ENCODE measurements at places on chromosomes 1 and 21.
A peak's percentile ranks its signal among the peaks of the same experiment; 100 is the strongest.

DNA sequence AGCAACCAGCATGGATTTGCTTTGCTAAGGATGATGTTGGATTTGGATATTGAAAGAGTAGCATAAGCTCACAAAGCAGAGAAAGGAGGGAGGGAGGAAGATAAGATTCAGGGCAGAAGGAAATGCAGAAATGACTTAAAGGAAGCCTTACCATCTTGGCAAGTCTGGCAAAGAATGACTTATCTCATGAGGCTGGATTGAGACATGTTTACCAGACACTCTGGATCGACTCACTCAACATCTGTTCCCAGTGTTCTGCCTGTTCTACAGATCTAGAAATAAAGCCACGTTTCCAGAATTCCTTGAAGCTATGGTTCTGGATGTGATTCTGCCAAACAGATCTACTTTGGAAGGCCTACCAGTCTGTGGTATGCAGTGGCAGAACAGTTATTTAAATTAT lies 38.8 kb upstream of the CTBS start:
- H3K4me1 ChIP-seq: no peaks in the 10 kb centered on the region
- no peak for DNase-seq
- H3K27ac ChIP-seq: no peak overlapping the region
- H3K36me3 ChIP-seq: no peaks in the 10 kb centered on the region
- no peak overlapping the region for H3K4me3 ChIP-seq

GRCh38 chr1:87450615-87451209 lies 122.0 kb downstream of the LMO4 start:
- no peak for DNase-seq
- H3K4me3 ChIP-seq: no peak overlapping the region
- H3K4me1 ChIP-seq: no peaks in the 10 kb centered on the region
- H3K27me3 ChIP-seq: no peaks in the 10 kb centered on the region
- H3K27ac ChIP-seq: no peak overlapping the region

DNA sequence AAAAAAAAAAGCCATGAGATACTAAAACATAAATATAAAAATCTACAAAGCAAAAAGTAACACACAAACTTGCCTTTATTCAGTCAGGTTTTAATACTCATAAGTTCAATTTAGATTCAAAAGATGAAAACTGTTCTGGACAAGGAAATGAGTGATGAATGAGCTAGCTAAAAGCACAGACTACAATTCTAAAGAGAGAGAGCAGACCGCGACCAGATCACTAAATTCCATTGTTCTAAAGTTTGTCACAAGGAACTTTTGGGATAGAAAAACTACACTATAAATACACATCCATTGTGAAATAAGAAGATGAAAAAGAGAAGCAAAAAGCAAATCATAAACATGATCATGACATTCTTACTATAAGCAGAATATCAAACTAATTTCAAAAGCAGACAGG lies 1.7 kb downstream of the ODF2L start:
- H3K4me1 ChIP-seq: peaks cover 12% of the 10 kb centered on the region
- no peaks in the 10 kb centered on the region for H3K27me3 ChIP-seq
- H3K27ac ChIP-seq: peak overlapping the region; percentile 4
- H3K4me3 ChIP-seq: peak overlapping the region; percentile 48

DNA sequence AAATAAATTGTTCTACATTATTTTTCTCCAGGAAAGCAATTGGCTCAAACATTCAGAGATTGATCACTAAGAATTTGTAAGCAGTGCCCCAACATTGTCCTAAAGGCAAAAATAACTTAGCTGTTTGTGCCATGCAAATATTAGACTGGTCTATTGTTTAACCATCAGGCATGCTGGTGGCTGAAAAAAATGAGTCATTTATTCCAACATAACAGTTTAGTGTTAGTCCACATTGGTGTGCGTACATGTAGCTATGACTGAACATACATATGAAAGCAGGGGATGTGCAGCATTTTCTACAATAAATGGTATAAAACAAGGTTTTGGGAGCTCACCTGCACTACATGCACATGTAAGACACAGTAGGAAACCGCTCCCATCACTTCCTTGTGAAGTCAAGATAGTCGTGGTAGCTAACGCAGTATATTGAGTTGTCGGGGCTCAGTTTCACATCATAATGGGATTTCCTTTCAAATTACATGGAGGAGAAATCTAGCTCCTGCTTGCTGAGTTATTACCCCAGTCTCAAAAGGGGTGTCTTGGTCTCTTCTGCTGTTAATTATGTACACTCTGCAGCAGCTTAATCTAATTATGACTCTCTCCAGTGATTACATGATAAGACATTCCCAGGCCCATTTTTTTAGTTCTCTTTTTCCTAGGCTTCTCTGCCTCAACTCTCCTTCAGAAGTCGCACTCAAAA lies 199.4 kb downstream of the LYPLAL1 start:
- no peak overlapping the region for H3K27ac ChIP-seq
- no peaks in the 10 kb centered on the region for H3K4me1 ChIP-seq
- H3K4me3 ChIP-seq: no peak overlapping the region
- no peaks in the 10 kb centered on the region for H3K36me3 ChIP-seq

DNA sequence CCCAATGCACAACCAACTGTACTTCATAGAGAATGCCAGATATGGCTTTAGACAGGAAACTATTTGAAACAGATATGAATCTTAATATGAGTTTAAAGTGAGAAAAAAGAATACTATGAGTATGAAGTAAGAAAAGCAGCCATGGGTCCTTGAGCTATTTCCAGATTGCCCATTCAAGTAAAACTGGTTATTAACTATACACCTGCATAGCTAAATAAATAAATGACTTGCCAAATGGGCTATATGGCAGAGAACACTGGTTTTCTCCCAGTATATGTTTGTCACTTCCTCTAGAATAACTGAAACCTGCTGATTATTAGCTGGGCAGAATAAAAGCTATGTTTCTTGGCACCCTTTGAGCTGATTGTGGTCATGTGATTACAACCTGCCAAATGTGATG lies 17.0 kb upstream of the CD1C start:
- no peaks in the 10 kb centered on the region for H3K4me1 ChIP-seq
- H3K27ac ChIP-seq: no peak overlapping the region
- DNase-seq: no peak
- no peaks in the 10 kb centered on the region for H3K27me3 ChIP-seq
- H3K36me3 ChIP-seq: no peaks in the 10 kb centered on the region
- H3K4me3 ChIP-seq: no peak overlapping the region

GRCh38 chr1:36224537-36225282 lies 467 bp downstream of the THRAP3 start:
- H3K36me3 ChIP-seq: peaks cover 5% of the 10 kb centered on the region
- H3K4me1 ChIP-seq: peaks cover 19% of the 10 kb centered on the region
- H3K27me3 ChIP-seq: no peaks in the 10 kb centered on the region
- H3K27ac ChIP-seq: peak overlapping the region; percentile 99
- H3K4me3 ChIP-seq: peak overlapping the region; percentile 98

DNA sequence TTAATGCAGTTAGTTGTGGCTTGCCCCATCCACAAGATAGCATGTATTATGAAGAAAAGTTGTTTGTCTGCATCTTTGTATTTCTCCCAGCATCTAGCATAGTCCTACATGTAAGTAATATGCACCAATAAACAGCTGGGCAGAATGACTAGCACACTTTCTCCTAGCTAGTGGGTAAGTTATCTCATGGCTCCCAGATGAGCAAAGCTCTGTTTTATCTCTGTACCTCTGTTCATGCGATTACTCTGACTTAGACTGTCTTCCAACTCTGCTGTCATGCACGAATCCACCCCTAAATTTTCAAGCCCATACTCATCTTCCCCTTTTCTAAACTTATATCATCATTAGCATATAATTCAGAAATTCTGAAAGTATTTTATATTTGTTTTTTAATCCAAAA lies 37.5 kb upstream of the KCTD3 start:
- DNase-seq: no peak
- H3K4me3 ChIP-seq: no peak overlapping the region
- no peaks in the 10 kb centered on the region for H3K27me3 ChIP-seq
- H3K4me1 ChIP-seq: no peaks in the 10 kb centered on the region

DNA sequence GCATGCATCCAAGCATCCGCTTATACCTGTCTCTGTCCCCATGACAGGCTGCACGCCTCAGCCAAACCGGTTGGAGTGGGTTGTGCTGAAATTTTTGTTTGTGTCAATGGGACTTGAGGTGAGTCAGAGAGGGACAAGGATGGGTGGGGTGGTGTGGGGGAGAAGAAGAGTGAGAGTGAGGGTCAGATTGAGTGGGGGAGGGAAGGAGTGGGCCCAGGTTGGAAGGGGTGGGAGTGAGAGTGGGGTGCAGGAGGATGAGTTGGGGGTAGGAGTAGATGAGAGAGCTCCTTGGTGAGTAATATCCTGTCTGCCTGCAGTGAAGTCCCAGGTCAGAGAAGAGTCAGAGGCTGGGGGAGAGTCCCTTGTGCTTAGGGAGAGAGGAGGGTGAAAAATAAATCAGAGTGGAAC lies 3.3 kb upstream of the NECTIN4 start:
- no peaks in the 10 kb centered on the region for H3K27me3 ChIP-seq
- H3K36me3 ChIP-seq: no peaks in the 10 kb centered on the region
- peaks cover 13% of the 10 kb centered on the region for H3K4me1 ChIP-seq
- no peak for DNase-seq

GRCh38 chr1:177343445-177343844 lies 172.7 kb downstream of the BRINP2 start:
- no peaks in the 10 kb centered on the region for H3K4me1 ChIP-seq
- DNase-seq: no peak
- H3K4me3 ChIP-seq: no peak overlapping the region
- H3K27ac ChIP-seq: no peak overlapping the region
- no peaks in the 10 kb centered on the region for H3K36me3 ChIP-seq

- H3K27me3 ChIP-seq: no peaks in the 10 kb centered on the region
- no peak overlapping the region for H3K4me3 ChIP-seq
- DNase-seq: peak; percentile 76
- no peaks in the 10 kb centered on the region for H3K36me3 ChIP-seq
- peak overlapping the region; percentile 19 for H3K27ac ChIP-seq
Measured at GRCh38 chr1:9410737-9411297, 118.1 kb downstream of the SPSB1 start.

DNA sequence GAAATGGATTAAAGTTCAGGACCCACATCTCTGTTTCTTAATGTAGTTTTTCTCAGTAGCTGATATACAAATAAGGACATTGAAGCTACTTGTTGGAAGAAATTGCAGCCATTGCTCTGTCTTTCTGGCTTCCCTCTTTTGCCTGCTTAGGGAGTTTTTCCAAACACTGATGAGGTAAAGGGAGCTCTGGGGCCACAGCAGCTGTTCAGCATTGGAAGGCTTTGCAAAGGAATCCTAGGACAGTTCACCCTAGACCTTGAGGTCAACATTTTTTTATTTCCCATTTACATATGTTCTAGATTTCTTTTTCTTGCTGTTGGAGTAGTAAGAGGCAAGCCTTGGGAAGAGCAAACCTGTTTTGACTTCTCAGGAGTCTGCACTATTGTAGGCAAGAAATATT lies 126.9 kb upstream of the PLPPR5 start:
- no peak overlapping the region for H3K4me3 ChIP-seq
- H3K4me1 ChIP-seq: no peaks in the 10 kb centered on the region
- no peak overlapping the region for H3K27ac ChIP-seq
- no peaks in the 10 kb centered on the region for H3K36me3 ChIP-seq

- no peaks in the 10 kb centered on the region for H3K4me1 ChIP-seq
- no peaks in the 10 kb centered on the region for H3K27me3 ChIP-seq
- no peak overlapping the region for H3K4me3 ChIP-seq
- no peak overlapping the region for H3K27ac ChIP-seq
Measured at GRCh38 chr1:169193191-169193850, 86.8 kb downstream of the ATP1B1 start.

DNA sequence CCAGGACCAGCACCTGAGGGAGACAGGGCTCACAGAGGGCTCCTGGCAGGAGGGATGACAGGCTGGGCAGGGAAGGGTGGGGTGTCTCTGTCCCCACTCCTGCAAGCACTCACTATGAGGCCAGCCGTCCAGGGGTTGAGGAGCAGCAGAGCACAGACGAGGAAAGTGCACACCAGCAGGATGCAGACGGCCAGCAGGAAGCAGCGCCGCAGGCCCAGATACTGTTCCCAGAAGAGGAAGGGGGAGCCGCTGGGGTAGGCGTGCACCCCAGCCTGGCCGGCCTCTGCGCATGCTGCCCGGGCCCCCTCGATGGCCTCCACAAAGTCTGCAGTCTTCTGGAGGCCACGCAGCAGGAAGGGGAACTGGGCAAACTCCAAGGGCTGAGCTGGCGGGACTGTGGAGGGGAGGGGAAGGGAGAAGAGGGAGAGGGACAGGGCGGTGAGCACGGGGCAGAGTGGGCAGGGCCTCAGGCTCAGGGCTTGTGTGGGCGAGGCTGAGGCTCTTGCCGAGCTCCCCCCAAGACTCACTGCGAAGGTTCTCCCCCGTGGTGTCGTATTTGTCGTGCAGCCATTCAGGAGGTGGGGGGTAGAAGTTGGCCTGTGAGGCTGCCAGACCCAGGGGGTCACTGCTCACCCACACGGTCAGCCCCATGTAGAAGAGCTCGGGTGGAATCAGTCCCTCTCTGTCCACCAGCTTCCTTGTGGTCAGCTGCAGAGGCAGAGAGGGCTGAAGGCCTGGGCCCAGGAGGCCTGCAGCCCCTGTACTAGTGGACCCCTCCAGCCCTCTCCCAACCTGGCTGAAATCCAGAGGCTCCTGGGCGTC lies 16.5 kb downstream of the PTCH2 start:
- no peaks in the 10 kb centered on the region for H3K4me1 ChIP-seq
- no peaks in the 10 kb centered on the region for H3K27me3 ChIP-seq
- DNase-seq: no peak
- no peak overlapping the region for H3K4me3 ChIP-seq

DNA sequence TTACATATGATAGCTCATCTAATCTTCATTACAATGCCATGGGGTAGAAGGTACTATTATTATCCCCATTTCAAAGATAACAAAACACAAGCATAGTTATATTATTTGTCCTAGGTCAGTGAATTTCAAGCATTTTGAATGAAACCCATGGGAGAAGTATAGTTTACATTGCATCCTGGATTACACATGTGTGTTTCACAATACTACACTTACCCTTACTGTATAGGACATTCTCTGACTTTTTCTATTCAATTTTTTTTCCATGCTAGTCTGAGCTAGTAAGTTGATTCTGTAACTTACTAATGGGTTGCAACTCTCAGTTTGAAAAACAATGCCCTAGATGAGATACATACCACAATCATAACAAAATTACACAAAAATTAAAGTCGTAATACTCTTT lies 8.7 kb upstream of the GPX7 start:
- H3K4me1 ChIP-seq: no peaks in the 10 kb centered on the region
- no peaks in the 10 kb centered on the region for H3K36me3 ChIP-seq
- no peak overlapping the region for H3K4me3 ChIP-seq
- no peak for DNase-seq

- peak overlapping the region; percentile 39 for H3K27ac ChIP-seq
- DNase-seq: no peak
- H3K36me3 ChIP-seq: peaks cover 21% of the 10 kb centered on the region
- H3K4me1 ChIP-seq: peaks cover 7% of the 10 kb centered on the region
Measured at GRCh38 chr1:150487763-150488115, 520 bp downstream of the TARS2 start.

- H3K4me3 ChIP-seq: no peak overlapping the region
- H3K36me3 ChIP-seq: no peaks in the 10 kb centered on the region
- H3K27me3 ChIP-seq: no peaks in the 10 kb centered on the region
- no peak overlapping the region for H3K27ac ChIP-seq
- peak; percentile 31 for DNase-seq
- H3K4me1 ChIP-seq: no peaks in the 10 kb centered on the region
Measured at GRCh38 chr1:47175227-47175934, 14.5 kb downstream of the PDZK1IP1 start.

GRCh38 chr1:170704256-170704655 lies 40.3 kb downstream of the PRRX1 start:
- no peaks in the 10 kb centered on the region for H3K36me3 ChIP-seq
- DNase-seq: peak; percentile 74
- no peak overlapping the region for H3K4me3 ChIP-seq
- H3K27me3 ChIP-seq: no peaks in the 10 kb centered on the region
- H3K4me1 ChIP-seq: peaks cover 50% of the 10 kb centered on the region

GRCh38 chr1:33177996-33178540 lies 3.8 kb downstream of the TRIM62 start:
- H3K4me1 ChIP-seq: peaks cover 30% of the 10 kb centered on the region
- no peak overlapping the region for H3K4me3 ChIP-seq
- no peak for DNase-seq
- no peak overlapping the region for H3K27ac ChIP-seq
- no peaks in the 10 kb centered on the region for H3K27me3 ChIP-seq
- H3K36me3 ChIP-seq: peaks cover 3% of the 10 kb centered on the region

Data from astrocyte (in vitro differentiated cells and primary cell).